ENCODE measurements at places on chromosomes 5 and 9.

DNA sequence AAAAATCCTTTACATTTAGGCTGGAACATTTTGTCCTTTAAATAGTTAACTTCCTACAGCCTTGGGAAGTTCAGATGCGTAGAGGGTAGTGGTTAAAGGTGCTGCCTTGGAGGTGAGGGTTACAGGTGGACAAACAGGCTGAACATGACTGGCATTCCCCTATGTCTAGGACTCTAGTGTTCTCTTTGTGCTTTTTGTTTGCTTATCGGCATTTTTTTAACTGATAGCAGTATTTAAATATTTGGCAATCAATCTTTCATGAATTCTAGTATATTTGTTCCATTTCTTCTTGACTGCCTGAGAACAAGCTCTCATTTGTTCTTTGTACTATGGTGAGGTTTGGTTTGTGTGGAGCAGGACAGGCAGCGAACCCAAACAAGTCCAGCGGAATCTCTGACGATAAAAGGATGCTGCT is 307.6 kb downstream of the CTNND2 start:
- DNase-seq, result no peak

DNA sequence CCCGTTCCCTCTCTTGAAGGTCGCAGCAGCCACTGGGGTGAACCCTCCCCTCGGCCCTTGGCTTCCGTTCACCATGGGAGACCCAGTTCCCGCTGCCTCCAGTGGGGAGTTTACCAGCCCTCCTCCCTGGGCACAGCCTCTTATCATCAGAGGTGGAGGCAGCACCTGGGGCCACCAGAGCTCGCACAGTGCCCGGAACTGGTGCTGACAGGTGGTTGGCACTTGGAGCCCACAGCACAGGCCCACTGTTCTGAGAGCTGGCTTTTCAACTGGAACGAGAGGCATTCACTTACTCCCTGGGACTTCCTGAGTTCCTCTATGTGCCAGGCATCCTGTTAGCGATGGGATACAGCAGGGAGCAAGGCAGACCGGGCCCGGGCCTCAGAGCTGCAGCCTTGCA is 106.8 kb upstream of the FCN2 start:
- DNase-seq, result no peak

- DNase-seq, result no peak
Measured at GRCh38 chr5:124870070-124870469, 123.6 kb upstream of the ZNF608 start.

- no peak for DNase-seq
Measured at GRCh38 chr9:11471321-11471720, 858.5 kb upstream of the PTPRD start.

GRCh38 chr5:123000731-123001130 is 35.8 kb downstream of the PPIC start:
- DNase-seq, result peak; percentile 14

DNA sequence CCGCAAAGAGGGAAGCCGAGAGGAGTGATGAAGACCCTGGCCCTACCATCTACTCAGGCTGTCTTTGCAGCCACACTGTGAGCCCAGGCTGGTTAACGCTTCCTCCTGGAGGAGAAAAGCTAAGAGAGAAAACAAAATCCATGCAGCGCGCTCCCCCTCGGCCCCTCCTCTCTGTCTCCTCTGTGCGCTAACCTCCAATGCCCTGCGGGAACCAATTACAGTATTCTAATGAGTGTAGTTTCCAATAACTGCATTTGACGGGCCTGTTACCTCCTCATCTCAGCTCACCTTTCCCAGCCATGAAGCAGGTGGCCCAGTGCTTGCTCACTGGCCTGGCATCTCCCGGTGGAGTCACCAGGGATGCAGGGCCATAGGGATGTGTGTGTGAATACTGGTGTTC is 565.5 kb downstream of the EBF1 start:
- no peak for DNase-seq

DNA sequence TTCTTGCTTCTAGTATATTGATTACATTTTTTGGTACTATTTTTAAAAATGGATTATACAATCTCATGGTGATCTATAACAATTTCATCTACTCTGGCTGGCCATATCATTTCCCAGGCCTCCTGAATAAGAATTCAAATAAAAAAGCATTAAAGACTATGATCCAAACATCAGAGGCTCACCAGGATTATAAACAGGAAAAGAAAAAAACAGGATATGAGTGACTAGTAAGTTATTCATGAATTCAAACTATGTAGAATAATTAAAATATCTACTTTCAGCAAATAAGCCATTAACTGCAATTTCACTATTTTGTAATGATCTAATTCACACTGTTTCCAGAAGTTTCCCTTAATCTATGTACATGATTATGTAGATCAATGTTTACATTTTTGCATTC is 293.1 kb upstream of the CDH6 start:
- no peak for DNase-seq

GRCh38 chr9:74006935-74007334 is 490.2 kb upstream of the RORB start:
- DNase-seq, result no peak

DNA sequence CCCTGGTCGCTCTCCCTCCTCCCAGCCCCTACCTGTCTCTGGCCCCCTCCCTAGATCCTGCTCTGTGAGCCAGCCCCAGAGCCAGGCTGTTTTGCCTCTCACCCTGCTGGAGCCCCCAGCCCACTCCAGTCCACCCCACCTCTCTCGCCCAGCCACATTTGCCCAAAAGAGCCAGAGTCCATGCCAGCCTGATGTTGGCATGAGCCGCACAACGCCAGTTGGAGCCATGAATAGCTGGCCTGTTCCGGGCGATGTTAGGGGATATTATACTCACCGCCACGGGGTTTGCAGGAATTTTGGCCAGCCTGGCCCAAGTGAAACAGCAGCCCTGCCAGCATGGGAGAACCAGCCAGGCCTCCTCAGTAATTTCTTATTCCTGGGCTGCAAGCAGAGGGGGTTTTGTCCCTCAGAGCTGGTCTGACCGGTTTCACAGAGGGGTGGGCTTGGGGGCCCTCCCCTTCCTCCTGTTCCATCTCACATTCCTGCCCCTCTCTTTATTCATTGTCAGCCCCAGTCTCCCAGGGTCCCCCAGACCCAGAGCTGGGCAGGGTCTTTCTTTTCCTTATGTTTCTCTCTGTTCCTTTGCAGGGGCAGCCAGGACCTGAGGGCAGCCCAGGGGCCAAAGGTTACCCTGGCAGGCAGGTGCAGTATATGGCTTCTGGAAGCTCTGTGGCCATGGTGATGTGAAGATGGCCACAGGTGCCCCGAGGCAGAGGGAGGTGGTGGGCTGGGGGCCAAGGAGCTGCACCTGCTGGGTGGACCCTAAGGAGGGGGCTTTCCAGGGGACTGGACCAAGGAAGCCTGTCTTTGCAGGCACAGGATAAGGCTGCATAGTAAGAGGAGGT is 50.1 kb downstream of the COL27A1 start:
- DNase-seq, result no peak

- DNase-seq, result no peak
Measured at GRCh38 chr5:68465934-68466551, 250.5 kb downstream of the PIK3R1 start.

- no peak for DNase-seq
Measured at GRCh38 chr5:77337246-77337645, 126.8 kb downstream of the PDE8B start.

DNA sequence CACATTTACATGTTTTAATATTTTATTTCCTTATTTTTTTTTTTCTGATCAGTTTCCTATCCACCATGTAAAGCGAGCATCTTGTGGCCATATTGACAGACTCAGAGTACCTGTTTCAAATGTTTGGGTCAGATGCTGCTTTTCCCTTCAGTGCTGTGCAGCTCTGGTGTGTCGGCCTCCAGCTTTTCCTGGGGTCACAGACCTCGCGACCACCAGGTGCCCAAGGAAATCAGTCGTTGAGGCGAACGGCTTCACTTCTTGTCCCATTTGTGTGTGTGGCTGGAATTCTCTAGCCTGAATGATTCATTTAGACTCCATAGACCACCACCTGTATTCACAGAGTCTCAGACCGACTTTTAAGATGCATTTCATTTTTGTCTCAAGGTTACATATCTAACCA is 166.9 kb upstream of the SPRY4 start:
- DNase-seq, result no peak

GRCh38 chr9:5813824-5814223 is 19.1 kb downstream of the ERMP1 start:
- no peak for DNase-seq

DNA sequence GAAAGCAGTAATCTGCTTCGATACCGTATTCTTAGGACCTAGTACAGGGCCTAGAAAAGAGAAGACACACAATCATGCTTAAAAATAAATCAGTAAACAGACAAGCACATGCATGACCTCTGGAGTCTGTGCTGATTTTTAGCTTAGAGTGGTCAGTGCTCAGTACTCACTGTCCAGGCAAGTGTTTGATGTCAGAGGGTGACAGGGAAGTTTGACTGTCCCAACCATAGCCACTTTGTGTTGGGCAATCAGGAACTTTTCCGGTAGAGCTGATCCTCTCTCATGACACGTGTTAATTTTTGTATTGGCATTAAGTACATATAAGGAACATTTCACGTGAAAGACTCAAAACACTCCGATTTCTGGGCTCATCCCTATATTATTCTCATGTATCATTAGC is 464.7 kb upstream of the KLF4 start:
- DNase-seq, result no peak

- DNase-seq, result no peak
Measured at GRCh38 chr9:682633-683508, 158.6 kb upstream of the DMRT1 start.

DNA sequence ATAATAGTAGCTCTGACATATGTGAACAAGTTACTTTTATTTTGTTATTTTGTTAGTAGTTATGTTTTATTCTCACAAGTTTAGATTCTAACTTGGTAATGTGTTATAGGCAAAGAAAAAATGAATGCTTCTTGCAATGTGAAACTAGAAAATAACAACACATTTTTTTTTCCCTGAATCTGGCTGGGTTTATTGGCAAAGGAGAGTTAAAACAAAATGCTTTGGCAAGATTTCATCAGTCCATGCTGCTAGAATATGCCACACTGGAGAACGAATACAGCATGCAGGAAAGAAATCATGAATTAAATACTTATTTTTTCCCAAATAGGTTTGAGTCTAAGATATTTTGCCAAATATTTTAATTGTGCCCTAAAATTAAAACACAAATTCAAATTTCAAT is 1048.1 kb upstream of the ACO1 start:
- peak; percentile 52 for DNase-seq

GRCh38 chr5:133393776-133394476 is 218.4 kb downstream of the FSTL4 start:
- DNase-seq, result no peak

DNA sequence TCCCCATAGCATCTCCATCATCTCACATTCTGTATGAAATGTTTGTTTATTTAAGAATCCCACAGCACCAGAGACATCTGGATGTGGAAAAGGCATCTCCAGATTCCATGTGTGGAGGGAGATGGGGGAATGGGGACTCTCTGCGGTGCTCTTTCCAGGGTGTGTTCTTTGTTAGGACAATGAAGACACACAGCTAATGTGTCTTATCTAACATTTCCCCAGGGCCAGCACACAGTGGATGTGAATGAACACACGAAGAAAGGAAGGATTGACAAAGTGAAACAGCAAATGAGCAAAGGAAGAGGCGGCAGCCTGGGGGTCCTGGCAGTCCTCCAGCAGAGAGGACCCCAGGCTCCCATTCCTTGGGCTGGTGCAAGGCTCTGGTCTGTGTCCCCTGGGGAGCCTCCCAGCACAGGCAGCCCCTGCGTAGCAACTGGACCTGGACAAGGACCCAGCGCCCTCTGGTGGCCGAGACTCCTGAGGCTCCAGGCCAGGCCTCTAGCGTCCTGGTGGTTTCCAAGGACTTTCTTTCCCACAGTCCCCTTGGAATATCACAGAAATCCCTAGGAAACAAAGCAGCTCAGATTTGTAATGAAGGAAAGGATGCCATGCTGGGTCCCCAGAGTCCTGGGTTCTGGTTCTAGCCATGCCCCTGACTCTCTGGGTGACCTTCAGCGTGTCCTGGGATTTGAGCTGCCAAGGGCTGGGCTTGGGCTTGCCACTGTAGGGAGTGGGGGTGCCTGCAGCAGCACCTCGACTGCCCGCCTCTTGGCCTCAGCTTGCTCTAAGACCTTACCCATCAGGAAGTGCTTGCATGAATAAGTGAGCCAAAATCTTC is 3.5 kb upstream of the PDLIM7 start:
- peak; percentile 38 for DNase-seq

- DNase-seq, result no peak
Measured at GRCh38 chr9:96394832-96395496, 11.5 kb upstream of the SLC35D2 start.

GRCh38 chr9:132199056-132199455 is 37.2 kb downstream of the NTNG2 start:
- DNase-seq, result no peak

GRCh38 chr5:83718195-83718825 is 2.3 kb downstream of the HAPLN1 start:
- peak; percentile 71 for DNase-seq

DNA sequence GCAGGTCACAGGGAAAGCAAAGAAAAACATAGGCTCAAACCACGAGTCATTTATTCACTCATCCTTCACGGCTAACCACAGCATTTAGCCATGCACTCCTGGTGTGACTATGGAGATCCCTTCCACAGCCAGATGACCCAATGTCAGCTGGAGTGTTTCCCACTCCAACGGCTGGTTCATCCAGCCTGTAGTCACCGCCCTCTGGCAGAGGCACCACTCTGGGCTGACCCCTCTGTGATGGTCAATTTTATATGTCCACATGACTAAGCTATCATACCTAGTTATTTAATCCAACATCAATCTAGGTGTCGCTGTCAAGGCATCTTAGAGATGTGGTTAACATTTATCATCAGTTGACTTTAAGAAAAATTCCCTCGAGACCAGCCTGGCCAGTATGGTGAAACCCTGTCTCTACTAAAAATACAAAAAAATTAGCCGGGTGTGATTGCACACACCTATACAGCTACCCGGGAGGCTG is 9.5 kb upstream of the PHF19 start:
- DNase-seq, result no peak

DNA sequence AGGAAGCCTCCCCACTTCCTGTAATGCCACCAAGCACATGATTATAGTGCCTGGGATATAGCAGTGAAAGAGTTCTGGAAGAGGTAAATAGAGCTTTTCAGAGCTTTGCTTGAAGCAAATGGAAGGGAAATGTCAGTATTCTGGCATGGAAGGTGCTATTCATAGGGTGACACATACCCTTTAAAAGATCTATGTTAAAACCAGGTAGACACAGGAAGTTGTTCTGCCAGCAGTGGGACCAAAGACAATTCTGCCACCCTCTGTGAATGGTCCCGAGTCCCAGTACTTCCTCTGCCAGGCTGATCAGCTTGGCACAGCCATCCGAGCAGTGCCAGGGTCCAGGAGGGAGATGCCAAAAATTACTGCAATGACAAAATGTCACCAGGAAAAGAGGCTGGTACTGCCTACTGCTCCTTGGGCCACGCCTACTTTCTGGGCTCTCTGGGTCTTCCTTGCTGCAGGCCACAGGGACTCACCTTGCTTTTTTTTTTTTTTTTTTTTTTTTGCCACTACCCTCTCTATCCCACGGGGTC is 26.7 kb downstream of the GARNL3 start:
- DNase-seq, result no peak
